Activated CD4-positive, alpha-beta T cell treated with anti-CD3 and anti-CD28 coated beads for 24 hours (primary cell): ENCODE measurements at places on chromosomes 1 and 21.

- DNase-seq: no peak
These were observed 7.6 kb downstream of the RPL5 start for GRCh38 chr1:92839442-92839841.

- DNase-seq: no peak
These were observed 53.5 kb upstream of the BACH1 start for GRCh38 chr21:29245104-29245643.

- no peak for DNase-seq
These were observed 6.0 kb downstream of the LSS start for GRCh38 chr21:46222436-46223116.

- DNase-seq: no peak
These were observed 240.0 kb downstream of the NUF2 start for GRCh38 chr1:163561580-163562295.

GRCh38 chr1:27605300-27605766 is 1.4 kb upstream of the AHDC1 start:
- no peak for DNase-seq
